ENCODE measurements at places on chromosomes 1 and 21.

DNA sequence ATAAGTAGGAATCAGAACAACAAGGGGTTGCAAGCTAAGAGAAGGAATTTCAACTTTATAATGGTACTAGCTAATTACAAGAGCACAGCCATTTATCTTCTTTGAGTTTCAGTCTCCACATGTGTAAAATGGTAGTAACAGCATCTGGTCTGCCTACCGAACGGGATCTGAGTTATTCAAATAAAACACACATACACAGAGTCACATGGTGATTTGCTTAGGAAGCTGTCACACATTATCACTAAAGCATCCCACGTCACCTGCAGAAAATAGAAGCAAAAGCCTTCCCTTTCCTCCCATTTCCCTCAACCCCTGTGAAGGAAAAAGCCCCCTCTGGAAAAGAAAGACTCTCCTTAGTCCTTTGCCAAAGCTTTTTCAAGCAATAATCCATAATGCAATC, 389.7 kb downstream of the OMA1 start:
- no peak for DNase-seq

GRCh38 chr1:75996196-75996595, 64.0 kb upstream of the ASB17 start:
- no peak for DNase-seq

- no peak for DNase-seq
These were observed 10.1 kb downstream of the ATF3 start for GRCh38 chr1:212618466-212619210.

DNA sequence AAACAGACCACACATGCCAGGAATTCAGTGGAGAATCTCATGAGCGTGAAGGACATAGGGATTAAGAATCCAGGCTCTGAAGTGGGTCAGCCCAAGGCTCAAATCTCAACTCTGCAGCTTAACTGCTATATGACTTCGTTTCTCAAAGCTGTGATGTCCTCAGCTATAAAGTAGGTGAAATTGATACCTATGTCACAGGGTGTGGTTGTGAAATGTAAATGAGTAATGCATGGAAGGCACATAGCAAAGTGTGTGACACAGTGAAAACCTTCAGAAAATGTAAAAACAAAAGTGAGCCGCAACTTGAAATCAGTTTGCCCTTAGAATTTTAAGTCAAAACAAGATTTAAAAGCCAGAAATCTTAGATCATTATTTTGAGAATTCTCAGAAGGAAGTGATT, 145.7 kb upstream of the PRMT6 start:
- DNase-seq, result no peak

GRCh38 chr1:100400404-100400803, 48.1 kb downstream of the CDC14A start:
- DNase-seq, result no peak

- no peak for DNase-seq
These were observed 61.4 kb downstream of the EIF2B3 start for GRCh38 chr1:44924835-44925464.

DNA sequence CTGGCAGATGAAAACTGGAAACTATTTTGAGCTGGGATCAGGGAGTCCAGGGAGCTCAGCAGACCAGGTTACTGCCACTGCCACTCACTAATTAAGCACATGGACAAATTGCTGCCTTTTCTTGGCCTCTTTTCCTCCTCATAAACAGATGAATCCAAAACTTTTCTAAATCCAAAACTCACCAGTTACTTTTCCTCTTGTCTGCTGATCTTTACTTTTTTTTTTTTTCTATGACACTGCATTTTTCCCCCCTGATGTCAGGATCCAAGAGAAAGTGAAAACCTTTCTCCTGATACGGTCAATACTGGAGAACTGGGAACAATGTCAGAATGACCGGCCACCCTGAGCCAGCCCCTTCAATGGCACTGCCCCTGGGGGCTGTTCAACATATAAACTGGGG, 405.8 kb downstream of the DUSP10 start:
- DNase-seq, result no peak

DNA sequence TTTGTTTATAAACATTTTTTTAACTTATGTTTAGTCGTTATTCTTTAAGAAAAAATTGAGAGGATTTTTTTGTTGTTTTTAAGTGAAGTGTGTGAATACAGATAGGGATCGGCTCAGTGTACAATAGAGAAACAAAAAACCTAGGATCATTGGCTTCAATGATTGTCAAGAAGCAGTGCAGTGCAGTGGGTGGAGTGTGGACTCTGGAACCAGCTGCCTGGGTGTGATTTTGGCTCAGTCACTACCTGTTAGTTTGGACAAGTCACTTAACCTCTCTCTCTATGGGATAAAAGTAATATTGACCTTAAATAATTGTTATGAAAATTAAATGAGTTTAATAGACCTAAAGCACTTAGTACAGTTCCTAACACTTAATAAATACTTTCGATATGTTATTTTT, 41.3 kb downstream of the SCCPDH start:
- DNase-seq, result no peak

GRCh38 chr1:25562101-25562927, 18.9 kb downstream of the LDLRAP1 start:
- DNase-seq, result no peak

GRCh38 chr1:224116131-224116530, 2.2 kb downstream of the FBXO28 start:
- no peak for DNase-seq

GRCh38 chr1:245657371-245657770, 502.6 kb downstream of the KIF26B start:
- no peak for DNase-seq

DNA sequence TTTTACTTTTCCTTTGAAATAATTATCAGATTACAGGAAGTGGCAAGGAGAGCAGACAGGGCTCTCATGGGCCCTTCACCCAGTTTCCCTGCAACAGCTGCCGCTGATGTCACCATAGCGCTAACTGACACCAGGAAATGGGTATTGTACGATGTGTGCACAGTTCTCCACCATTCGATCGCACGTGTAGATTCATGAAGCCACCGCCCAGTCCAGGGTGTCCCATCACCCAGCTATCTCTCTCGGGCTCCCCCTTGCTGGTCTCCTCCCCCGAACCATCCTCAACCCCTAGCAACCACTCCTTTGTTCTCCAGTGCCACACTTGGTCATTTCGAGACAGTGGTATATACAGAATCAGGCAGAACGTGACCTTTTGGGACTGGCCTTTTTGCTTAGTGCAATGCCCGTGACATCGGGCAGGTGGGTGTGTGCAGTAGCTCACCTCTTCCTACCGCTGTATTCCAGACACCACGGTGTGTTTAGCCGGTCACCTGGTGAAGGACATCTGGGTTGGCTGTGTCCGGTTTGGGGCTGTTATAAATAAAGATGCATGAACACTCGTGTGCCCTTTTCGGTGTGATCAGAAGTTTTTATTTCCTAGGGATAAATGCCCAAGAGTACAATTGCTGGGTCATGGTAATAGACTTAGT, 118.4 kb downstream of the CRYAA start:
- peak; percentile 1 for DNase-seq

GRCh38 chr1:200042552-200043335, 15.2 kb downstream of the NR5A2 start:
- no peak for DNase-seq

DNA sequence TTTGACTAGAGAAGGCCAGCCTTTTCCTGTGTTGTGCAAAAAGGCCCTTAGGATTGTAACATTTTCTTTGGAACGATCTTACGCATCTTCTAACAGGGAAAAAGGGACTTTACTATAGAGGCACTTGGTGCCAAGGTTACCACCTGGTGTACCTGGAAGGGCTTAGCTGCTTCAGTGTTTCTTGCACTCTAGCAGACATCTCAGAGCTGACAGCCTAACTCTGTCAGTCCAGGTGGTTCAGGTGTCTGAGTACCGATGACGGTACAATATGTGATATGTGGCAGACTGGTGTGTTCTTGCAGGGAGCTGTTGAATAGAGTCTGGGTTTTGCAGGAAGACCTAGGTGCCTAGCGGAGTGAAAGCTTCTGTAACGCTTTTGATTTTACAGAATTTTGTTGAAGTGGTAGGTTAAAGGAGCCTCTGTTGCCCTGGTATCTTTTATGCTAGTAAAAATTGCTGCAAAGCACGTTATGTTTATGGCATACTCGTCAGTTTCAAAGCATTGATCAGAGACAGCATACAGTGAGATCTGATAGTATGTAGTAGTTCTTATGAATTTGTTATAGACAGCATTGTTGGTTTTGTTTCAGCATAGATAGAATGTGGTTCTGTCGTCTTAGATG, 1.4 kb downstream of the MAGI3 start:
- no peak for DNase-seq

DNA sequence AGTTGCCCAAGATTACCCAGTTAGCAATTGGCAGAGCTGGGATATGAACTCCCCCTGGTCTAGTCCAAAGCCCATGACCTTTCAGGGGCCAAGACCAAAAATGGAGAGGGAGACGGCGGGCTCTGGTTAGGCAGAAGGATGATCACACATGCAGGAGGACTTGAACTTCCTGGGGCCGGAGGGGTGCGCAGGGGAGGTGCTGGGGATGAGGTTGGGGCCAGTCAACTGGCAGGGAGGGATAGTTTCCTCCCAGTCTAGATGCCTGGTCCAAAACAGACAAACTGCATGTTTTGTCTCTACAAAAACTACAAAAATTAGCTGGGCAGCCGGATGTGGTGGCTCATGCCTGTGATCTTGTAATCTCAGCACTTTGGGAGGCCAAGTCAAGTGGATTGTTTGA, 78.1 kb downstream of the NKAIN1 start:
- no peak for DNase-seq

- DNase-seq, result no peak
These were observed 9.9 kb downstream of the AMPD2 start for GRCh38 chr1:109629372-109630030.

DNA sequence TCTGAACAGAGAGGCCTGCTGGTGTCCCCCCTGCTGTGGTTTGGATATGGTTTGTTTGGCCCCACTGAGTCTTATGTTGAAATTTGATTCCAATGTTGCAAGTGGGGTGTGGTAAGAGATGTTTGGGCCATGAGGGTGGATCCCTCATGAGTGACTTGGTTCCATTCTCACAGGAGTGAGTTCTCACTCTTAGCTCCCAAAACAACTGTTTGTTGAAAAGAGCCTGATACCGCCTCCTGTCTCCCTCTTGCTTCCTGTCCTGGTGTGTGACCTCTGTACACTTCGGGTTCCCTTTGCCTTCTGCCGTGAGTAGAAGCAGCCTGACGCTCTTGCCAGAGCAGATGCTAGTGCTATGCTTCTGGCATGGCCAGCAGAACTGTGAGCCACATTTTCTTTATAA, 60.5 kb downstream of the C21orf91 start:
- no peak for DNase-seq

DNA sequence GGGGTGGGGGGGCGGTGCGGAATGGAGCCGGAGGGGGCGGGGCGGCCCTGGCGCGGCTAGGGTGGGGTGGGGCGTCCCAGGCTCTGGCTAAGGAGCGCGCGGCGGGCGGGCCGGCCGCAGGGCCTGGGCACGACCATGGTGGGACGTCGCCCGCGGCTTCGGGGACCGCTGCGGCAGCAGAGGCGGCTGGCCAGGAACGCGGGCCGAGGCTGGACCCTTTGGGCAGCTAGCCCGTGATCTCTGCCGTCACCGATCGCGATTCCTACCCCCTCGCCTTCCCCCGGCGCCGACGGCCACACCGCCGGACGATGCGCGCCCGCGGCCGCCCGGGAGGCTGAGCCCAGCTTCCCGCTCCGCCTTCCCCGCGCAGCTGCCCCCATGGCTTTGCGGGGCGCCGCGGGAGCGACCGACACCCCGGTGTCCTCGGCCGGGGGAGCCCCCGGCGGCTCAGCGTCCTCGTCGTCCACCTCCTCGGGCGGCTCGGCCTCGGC, at the start of gene MAP3K21:
Gene MAP3K21, plus strand, starts transcription at position 74 of the 491 bp plus-strand sequence. Its CDS starts 305 bp downstream, at position 379.
- no peak for DNase-seq

- peak; percentile 61 for DNase-seq
These were observed 33.2 kb downstream of the NHLH2 start for GRCh38 chr1:115807723-115808122.

- no peak for DNase-seq
These were observed at the start of gene AJAP1 for GRCh38 chr1:4653796-4654725. AJAP1 (plus strand) TSS chr1:4654609; CDS start chr1:4655426, 817 bp downstream.

DNA sequence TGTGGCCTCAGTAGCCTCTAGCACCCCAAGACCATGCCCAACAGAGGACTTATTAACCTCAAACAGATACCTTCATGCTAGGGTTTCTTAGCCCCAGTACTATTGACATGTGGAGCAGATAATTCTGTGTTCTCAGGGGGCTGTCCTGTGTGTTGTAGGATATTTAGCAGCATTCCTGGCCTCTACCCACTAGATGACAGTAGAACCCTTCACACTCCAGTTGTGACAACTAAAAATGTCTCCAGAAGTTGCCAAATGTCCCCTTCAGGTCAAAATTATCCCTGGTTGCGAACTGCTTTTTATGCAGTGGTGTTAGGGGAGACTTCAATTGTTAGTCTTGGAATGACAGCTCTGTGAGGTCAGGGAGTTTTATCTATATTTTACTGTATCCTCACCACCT, 8.1 kb downstream of the KAZN start:
- no peak for DNase-seq

- DNase-seq, result no peak
These were observed 22.8 kb downstream of the LACTBL1 start for GRCh38 chr1:22949822-22950331.

DNA sequence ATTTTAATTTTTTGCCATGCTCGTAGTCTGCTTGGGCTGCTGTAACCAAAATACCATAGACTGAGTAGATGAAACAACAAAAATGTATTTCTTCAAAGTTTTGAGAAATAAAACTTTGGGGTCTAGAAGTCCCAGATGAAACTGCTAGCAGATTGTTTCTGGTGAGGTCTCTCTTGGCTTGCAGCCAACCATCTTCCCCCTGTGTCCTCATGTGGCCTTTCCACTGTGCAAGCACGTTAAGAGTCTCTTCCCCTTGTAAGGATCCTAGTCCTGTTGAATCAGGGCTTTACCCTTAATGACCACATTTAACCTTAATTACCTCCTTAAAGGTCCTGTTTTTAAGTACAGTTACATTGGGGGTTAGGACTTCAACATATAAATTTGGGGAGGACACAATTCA, 86.6 kb downstream of the PTBP2 start:
- peak; percentile 51 for DNase-seq

DNA sequence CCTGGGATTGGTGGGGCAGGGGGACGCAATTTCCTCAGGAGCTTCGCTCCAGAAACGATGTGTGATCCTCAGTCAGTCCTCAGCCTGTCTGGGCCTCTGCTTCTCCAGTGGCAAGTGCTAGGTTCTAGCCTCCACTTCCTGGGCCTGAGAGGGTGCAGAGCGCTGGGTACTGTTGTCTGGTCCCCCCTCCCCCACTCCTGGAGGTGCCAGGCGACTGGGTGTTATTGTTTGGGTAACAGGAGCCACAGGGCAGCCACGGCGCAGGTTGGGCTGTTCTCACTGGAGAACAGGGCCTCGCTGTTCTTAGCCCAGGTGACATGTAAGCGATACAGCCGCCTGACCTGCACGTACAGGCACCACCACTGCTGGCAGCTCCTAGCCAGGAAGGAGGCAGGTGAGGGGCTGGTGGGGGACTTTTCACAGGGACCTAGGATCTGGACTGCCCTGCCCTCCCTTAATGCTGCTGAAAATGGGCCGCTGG, 2.1 kb downstream of the RPS6KA1 start:
- DNase-seq, result no peak

DNA sequence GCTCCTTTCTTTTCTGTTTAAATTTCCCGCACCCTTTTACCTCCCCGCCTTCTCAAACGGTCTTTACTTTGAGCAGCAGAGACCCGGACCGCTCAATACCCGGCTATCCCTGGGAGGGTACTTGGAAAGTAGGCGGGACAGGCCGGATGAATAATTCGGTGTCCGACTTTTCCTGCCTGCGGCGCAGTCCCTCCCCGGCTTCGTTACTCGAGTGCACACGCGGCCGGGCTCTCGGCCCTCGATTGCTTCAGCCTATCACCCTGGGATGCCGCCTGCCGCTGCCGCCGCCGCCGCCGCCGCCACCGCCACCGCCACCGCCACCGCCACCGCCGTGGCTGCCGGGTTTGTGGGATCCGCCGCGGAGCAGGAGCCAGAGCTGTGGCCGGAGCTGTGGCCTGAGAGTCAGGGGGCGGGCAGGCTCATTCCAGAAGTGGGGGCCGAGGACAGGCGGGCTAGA, 382 bp upstream of the RASAL2 start:
- DNase-seq, result peak; percentile 91

Measured in BE2C (cell line).